ENCODE measurements at places on chromosomes 11 and 22.

GRCh38 chr22:33325232-33326004, 267.2 kb upstream of the SYN3 start:
- no peak for DNase-seq

GRCh38 chr11:87775036-87775435, 400.2 kb downstream of the RAB38 start:
- DNase-seq: no peak

GRCh38 chr11:59999691-60000090, 17.3 kb upstream of the OOSP4B start:
- DNase-seq: no peak

GRCh38 chr22:23144932-23145877, at the start of gene RAB36:
Gene RAB36 (plus strand): TSS chr22:23145477. CDS start chr22:23146617, 1,140 bp downstream.
- DNase-seq: peak; percentile 55

GRCh38 chr11:22681281-22681812, 14.9 kb downstream of the GAS2 start:
- DNase-seq: no peak

Measured in stimulated activated CD4-positive, alpha-beta T cell treated with anti-CD3 and anti-CD28 coated beads, TNF-alpha, amount 100 ng/mL, for 1 hour (primary cell).